ENCODE measurements at places on chromosomes 7 and 10.
A peak's percentile ranks its signal among the peaks of the same experiment; 100 is the strongest.

GRCh38 chr7:70285187-70285586, 686.9 kb downstream of the AUTS2 start:
- no peak for DNase-seq

- DNase-seq = no peak
These were observed 19.1 kb downstream of the AUTS2 start for GRCh38 chr7:69617364-69617763.

GRCh38 chr7:106045586-106045985, 66.5 kb downstream of the SYPL1 start:
- no peak for DNase-seq

DNA sequence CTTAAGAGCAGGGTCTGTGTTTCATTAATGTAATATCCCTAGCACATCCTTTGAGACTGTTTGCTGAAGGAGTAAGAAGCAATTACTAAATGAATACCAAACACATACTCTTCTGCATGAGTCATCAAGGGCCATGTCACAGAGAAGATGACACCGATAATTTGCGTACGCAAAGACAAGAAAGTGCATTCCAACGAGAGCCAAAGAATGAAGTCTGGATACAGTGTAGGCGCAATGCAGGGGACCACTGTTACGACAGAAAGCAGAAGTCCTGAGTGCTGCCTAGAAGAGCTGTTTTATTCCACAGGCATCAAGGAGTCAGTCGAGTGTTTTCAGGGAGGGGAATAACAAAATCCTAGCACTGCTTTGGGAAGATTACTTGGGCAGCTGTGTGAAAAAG, 62.7 kb downstream of the VPS41 start:
- peak; percentile 86 for DNase-seq

- DNase-seq = no peak
These were observed 45.2 kb downstream of the PARD3 start for GRCh38 chr10:34769899-34770298.

DNA sequence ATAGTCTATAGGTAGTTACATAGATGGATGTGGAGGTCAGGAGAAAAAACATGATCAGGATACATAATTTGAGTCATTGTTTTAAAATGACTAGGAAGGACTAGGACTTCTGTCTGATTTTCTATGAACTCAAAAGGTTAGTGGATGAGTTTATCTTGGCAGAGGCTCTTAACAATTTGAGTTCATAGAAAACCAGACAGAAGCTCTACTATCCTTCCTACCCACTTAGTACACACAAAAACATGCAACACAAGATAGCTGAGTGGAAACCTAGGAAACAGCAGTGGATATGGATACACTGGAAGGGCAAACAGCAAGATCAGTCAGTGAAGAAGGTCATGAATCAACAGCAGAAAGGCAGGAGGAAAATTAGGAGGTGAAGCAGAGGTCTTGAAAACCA, 84.6 kb downstream of the VPS50 start:
- DNase-seq = no peak

DNA sequence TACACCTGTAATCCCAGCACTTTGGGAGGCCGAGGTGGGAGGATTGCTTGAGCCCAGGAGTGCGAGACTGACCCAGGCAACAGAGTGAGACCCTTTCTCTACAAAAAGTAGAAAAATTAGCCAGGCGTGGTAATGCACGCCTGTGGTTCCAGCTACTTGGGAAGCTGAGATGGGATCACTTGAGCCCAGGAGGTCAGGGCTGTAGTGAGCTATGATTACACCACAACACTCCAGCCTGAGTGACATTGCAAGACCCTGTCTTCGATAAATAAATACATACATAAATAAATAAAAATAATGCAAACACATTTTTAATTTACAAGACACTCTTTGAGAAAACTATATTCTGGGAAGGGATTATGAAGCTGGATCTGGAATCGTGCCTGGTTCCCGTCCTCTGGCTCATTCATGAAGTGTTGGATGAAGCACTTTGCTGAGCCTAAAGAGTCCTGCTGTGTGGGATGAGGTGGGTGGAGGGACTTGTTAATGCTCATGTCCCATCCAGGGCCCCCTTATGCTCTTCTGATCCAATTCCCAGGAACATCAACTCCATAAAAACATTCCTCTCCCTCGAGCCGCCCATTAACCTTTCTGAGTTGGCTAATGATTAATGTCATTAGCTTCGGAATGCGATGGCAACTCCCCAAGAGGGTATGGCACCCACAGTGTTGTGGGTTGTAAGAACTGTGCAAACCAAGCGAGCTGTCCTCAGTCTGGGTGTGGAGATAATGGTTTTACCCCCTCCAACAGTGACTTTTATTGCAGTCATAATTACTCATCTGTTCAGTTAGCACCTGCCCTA, 236.3 kb downstream of the BAMBI start:
- DNase-seq = no peak

GRCh38 chr7:138033241-138033640, 31.4 kb upstream of the CREB3L2 start:
- DNase-seq = no peak

GRCh38 chr7:118185163-118185860, 1.3 kb downstream of the LSM8 start:
- peak; percentile 68 for DNase-seq
